Hypothalamus (tissue), 51 donors: ENCODE measurements at places on chromosomes 12 and 14.

- no peak for DNase-seq
Measured at GRCh38 chr14:92511453-92512238, 1.9 kb upstream of the RIN3 start.

DNA sequence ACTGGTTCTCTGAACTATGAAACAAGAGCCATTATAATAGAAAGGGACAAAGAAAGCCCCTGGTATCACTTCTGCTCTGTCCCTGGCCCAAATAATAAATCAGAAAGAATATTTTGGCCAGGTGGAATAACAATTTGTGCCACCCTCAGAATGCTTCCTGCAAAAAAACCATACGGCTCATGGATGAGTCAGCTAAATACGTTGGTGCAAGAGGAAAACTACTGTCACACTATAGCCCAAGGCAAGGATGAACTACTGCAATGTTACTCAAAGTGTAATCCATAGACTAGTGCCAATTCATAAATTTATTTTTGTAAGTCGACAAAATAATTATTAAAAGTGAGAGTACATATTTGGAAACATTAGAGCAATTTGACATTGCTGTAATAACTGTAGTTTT is 68.2 kb downstream of the ANKS1B start:
- no peak for DNase-seq

- DNase-seq: no peak
Measured at GRCh38 chr12:111901182-111901581, 59.2 kb downstream of the MAPKAPK5 start.

GRCh38 chr12:113007166-113007565 is 28.8 kb downstream of the OAS2 start:
- DNase-seq: no peak

- DNase-seq: no peak
Measured at GRCh38 chr14:56185992-56186391, 67.8 kb downstream of the PELI2 start.
